NCI-H1930 (cell line): ENCODE measurements at places on chromosomes 1 and 21.

DNA sequence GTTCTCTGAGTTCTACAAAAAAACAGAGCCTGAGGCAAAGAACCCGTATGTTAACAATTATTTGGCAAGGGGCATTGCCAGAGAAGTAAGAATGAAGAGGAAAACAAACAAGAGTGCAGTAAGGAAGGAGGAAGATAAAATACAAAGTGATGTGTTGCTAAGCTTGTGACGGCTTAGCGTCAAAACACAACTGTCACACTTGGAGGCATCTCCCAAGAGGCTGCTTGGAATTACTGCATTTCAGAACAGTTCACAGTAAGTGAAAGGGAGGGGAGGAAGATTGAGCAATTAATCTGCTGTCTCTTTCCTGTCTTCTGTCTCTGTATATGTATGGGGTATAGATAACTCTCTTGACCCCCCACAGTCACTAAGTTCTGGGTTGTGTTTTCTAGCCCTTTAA lies 1017.0 kb upstream of the TMPRSS15 start:
- no peak for DNase-seq

GRCh38 chr21:31157756-31158155 lies 119.5 kb upstream of the KRTAP19-8 start:
- no peak for DNase-seq

- DNase-seq = no peak
These were observed 210.4 kb upstream of the BRINP3 start for GRCh38 chr1:190688096-190688495.

- no peak for DNase-seq
These were observed 67.1 kb downstream of the CENPF start for GRCh38 chr1:214670098-214670497.

DNA sequence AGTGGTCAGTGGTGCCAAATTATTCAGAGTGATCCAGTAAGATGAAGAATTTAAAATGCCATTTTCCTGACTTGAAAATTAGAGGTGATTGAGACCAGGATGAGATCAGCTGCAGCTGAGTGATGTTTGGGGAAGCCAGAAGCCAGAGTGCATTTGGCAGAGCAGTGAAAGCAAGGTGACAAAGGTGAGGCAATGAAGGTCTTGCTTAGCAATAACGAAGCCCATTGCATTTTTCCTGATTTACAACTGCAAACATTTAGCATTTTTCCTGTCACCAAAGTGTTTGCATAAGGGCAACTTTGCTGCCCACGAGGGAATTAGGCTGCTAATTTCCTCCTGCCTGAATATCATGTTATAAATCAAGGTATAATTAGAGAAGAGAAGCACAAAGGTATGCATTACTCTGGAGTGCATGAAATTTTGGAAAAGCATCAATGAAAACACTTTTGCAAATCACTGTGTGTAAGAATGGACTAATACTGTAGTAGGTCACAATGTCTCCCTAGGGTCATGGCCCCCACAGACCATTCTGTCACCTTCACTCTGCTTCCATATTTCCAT lies 188.2 kb upstream of the LYPLAL1 start:
- no peak for DNase-seq

DNA sequence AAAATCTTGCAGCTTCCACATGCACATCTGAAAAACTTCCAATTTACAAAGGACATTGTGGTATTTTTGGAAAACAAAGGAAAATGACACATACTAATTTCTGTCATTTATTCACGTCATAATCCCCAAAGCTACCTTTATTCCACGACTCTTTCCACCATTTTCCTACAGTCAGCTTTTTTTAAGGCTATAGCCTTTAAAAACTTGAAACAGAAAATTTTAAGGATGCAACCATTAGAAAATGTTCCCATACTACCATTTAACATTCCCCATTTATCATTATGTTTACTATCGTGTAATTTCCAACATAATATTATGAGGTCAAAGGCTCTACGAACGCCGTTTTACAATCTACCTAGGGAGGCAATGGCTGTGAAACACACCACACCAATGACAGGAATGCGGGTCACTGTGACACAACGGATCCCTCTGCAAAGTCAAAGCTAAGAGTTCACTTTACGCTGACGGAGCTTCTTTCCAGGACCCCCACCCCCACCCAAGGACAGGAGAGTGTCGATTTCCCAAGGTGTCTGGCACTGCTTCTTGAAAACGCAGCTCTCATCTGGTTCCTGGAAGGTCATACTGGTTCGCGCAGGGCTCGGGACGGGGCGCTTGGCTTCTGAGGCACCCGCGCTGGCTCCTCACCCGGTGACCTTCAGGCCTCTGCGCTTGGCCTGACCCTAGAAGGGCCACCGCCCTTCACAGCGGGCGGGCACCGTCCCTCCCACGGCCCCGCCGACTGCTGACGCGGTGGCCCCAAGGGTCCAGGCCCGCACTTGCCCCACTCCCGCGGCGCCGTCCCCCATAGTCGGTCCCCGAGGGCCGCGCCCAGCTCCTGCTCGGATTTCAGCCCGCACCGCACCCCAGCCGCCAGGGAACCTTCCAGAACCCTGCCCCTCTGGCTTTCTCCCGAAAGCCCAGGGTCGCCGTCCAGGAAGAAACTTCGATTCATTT lies 50.5 kb upstream of the ATF3 start:
- DNase-seq = peak; percentile 44

GRCh38 chr21:37751268-37751975 lies 164.8 kb downstream of the KCNJ6 start:
- DNase-seq = no peak

DNA sequence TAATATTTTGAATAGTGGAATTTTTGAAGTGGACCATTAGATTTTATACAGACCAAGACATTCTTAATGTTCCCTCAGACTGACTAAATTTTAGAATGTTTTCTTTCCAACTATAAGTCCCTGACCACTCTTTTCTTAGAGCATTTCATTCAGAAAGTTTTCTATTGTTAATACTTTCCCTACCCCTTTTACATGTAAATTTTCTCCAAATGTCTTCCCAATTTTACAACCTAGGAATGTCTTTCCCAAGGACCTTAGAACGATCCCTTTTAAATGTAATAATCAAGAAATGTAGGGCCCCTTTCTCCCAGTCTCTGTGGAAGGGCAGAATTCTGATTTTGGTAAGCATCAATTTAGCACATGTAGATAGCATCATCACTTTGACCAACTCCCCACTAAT lies 730.0 kb upstream of the B3GALT2 start:
- no peak for DNase-seq

- no peak for DNase-seq
These were observed 17.1 kb downstream of the RC3H1 start for GRCh38 chr1:174005032-174005431.

DNA sequence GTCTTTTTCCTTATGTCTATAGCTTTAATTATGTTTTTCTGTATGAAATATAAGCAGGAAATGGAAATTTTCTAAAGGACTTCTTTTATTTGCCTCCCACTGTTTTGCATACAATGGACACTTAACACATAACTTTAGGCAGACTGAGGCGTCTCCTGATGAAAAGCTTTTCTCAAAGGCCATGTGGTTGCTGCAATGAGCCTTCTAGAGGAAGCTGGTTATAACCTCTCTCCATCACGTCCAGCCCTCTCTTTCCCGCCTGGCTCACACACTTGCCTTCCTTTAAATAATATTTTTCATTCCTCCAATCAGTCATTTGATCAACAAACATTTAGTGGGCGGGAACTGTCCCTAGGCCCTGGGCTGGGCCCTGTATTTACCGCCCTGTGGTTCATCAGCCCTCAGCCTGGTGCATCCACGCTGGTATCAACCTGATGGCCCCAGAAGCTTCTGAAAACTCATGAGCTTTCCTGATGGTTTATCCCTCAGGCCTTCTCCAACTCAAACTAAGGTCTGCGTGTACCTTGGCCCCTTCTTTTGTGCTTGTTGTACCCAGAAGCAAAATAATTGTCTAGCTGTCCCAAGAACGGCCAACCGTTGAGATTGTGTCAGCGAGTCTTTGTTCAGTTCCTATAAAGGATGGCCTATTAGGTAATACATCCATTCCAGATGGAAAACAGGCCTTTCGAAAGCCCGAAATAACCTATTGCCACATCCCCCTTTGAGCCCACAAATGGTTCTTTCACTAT lies 75.3 kb upstream of the LYST start:
- DNase-seq = no peak

DNA sequence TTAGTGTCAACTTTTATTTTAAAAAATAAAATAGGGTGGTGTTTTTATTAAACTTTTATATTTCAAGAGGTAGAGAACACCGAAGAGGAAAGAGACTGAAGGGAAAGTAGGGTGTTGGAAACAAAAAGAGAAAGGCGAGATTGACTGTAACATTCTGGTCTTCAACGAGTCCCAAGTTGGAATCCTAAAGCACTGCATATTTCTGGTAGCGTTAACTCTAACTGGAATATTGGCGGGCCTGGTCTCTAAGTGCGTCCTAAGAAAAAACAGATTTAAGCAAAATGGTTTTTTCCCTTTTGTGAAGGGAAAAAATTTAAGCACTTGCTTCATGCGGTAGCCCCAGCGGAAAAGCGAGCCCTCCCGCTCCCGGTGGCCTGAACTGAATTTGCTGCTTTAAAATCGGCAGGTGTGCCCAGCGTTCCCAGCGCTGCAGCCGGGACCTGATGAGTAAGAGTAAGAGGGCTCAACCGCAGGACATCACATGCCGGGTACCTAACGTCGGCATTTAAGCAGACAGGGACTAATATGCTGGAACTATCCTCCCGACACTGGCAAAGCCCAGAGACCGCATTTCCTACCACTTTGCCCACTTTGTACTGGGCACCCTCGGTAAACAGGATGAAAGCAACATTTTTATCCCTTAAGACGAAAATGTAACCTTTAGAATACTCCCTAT lies 30.5 kb upstream of the NFIA start:
- DNase-seq = no peak

GRCh38 chr1:155322571-155322952 lies 1.9 kb downstream of the RUSC1 start:
- no peak for DNase-seq

DNA sequence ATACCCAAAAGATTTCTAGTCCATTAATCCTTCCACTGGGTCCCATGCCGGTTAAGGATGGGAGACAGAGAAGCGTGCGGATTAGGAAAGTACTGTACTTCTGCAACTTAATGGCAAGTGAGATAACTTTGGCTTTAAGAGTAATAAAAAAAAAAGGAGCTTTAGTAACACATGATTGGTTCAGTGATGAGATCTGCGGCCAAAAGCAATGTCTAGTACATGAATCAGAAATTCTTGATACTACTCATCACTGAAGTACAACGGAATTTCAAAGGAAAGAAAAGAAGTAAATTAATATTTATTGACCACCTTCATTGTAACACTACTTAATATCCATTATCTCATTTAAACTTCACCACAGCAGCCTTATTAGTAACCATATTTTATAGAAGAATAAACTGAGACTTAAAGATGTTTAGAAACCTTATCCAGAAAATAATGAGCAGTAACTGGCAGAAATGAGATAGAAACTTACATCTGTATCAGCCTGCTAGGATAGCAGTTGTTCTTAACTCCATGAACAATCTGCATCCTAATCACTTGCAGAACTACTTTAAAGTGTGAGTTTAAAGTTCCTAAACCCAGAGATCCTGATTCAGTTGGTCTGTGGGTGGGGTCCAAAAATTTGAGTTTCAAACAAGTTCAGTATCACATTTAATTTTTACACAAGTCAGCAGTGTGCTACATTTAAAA lies 14.1 kb upstream of the NUF2 start:
- DNase-seq = no peak

GRCh38 chr1:244326757-244327156 lies 125.0 kb downstream of the ADSS2 start:
- peak; percentile 87 for DNase-seq

DNA sequence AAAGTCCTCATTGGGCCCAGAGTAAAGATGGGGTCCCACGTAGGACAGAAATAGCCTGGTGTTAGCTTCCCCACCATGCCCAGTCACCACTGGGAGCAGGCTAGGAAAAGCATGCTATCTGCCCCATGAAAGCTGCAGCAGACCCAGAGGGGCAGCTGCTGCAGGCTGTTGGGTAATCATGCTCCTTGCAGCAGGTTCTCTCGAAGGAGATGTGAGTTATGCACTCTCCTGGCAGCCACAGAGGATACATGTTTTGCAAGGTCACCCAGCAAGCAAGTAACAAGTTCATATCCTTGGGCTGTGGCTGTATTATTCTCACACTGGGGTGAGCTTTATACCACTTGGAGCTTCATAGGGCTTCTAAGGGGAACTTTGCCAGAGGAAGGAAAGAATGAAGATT lies 9.1 kb upstream of the HEYL start:
- no peak for DNase-seq

GRCh38 chr21:34187935-34188334 lies 114.6 kb downstream of the MRPS6 start:
- no peak for DNase-seq

- DNase-seq = no peak
These were observed 1.4 kb upstream of the CELF3 start for GRCh38 chr1:151718011-151718431.

DNA sequence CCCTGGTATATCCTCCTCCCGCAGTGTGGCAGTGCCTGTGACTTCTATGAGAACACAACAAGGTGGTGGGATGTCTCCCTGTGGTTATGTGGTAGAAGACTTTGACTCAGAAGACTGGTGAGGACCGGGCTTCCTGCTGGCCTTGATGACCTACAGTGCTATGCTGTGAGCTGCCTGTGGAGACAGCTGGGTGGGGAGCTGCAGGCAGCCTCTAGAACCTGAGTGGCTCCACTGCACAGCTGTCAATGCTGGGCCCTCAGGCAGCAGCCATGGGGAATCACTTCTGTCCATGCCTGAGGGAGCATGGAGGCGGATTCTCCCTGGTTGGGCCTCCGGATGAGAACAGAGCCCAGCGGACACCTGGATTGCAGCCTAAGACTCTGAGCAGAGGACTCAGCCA lies 14.9 kb downstream of the SLC1A7 start:
- no peak for DNase-seq

DNA sequence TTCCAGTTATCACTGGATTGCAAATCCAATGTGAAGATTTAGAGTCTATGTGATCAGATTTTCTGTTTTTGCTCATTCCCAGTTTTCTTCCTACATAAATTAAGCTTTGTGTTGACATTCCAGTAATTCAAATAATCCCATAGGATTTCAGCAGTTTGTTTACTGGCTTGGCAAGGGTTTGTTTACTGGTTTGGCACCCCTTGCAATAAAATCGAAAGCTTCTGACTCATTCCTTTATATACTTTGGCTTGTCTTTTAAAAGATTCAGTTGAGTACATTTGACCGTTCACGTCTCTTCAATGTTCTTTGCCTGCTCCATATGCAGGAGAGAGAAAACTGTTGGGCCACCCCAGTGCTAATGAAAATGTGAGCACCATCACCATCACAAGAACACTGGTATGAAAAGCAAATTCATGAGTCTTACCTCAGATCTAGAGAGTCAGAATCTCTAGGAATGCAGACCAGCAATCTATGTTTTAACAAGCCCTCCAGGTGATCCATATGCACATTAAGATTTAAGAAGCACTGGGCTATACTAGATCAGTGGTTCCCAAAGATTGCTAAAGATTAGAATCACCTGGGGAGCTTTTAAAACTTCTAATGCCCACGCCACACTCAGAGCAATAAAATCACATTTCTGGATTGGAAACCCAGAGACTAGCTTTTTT lies 32.8 kb downstream of the ZC3H11B start:
- DNase-seq = no peak
